ENCODE measurements at places on chromosomes 3 and 15. TPM values are rescaled to one million over a fixed set of nuclear protein-coding genes. Genes with fewer than 3 reads are reported as not detected.

Gene CNTN4
- polyA plus RNA-seq, result 27.7 TPM

Gene NECTIN3
- 38.1 TPM for polyA plus RNA-seq

Gene GPR149
- not detected for polyA plus RNA-seq

- peak; percentile 61 for DNase-seq
Measured at GRCh38 chr3:4633078-4634004, 140.2 kb downstream of the ITPR1 start.

DNA sequence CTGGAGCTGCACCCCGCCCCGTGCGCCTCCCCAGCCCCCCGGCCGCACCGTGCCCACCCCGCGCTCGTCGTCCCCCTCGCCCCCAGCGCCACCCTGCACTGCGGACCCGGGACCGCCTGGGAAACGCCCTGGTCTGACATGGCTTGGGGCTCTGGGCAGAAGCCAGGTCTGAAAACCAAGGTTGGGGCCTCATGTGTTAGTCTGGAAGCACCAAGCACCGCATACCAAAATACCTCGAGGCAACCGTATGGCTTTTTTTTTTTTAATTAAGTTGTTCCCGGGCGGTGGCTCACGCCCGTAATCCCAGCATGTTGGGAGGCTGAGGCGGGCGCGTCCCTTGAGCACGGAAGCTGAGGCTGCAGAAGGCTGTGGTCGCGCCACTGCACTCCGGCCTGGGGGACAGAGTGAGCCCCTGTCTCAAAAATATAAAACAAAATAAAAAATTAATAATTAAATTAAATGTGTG, 91.5 kb upstream of the CHD2 start:
- no peak for DNase-seq

DNA sequence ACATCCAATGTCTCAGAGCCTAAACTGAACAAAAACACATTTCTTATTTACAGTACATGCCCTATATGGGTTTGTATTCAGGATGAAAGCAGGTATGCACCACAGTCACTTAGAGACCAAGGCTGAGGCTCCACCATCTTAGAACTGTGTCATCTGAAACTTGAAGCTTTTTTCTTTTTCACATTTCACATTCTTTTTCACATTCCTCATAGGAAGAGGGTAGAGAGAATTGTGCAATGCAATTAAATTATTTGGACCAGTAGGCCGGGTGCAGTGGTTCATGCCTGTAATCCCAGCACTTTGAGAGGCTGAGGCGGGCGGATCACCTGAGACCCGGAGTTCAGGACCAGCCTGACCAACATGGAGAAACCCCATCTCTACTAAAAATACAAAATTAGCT, 591.0 kb downstream of the MECOM start:
- DNase-seq, result no peak
